Activated CD8-positive, alpha-beta memory T cell treated with anti-CD3 and anti-CD28 coated beads for 48 hours (primary cell): ENCODE measurements at places on chromosomes 12 and 14.

GRCh38 chr12:87513536-87514280 lies 515.5 kb downstream of the C12orf50 start:
- no peak for DNase-seq

DNA sequence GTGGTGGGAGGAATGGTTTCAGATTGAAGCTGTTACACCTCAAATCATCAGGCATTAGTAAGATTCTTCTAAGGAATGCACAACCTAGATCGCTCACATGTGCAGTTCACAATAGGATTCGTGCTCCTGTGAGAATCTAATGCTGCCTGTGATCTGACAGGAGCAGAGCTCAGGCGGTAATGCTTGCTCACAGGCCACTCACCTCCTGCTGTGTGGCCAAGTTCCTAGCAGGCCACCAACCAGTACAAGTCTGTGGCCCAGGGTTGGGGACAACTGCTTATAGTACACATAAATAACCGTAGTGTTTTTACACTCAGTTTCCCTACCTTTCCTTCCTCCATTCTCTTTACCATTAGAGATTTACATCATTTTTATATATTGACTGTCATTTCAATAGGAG lies 121.4 kb downstream of the SLCO1B3 start:
- DNase-seq: no peak

DNA sequence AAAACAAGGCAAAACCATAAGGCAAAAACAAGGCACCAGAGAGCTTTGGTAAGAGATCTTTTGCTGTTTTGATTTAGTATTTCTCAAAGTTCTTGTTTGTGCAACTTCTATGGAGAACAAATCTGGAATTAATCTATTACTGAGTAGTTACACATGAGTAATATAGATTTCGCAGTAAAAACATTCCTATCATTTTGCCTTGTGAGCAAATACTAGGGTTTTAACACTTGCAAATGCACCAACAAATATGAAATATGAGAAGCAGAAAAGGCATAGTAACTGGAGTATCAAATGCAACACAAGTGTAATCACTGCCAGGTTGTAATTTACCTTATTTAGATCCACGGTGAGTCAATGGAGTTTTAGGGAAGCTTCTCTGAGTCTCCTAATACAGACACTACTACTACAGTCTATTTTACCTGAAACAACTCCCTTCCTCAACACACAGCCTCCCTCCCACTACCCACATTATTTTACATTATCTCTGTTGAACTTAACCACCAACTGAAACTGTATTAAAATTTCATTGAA lies 324.1 kb downstream of the FLRT2 start:
- DNase-seq: no peak

GRCh38 chr12:8603856-8604255 lies 8.8 kb downstream of the AICDA start:
- DNase-seq: no peak
